ENCODE measurements at places on chromosomes 5 and 9.

DNA sequence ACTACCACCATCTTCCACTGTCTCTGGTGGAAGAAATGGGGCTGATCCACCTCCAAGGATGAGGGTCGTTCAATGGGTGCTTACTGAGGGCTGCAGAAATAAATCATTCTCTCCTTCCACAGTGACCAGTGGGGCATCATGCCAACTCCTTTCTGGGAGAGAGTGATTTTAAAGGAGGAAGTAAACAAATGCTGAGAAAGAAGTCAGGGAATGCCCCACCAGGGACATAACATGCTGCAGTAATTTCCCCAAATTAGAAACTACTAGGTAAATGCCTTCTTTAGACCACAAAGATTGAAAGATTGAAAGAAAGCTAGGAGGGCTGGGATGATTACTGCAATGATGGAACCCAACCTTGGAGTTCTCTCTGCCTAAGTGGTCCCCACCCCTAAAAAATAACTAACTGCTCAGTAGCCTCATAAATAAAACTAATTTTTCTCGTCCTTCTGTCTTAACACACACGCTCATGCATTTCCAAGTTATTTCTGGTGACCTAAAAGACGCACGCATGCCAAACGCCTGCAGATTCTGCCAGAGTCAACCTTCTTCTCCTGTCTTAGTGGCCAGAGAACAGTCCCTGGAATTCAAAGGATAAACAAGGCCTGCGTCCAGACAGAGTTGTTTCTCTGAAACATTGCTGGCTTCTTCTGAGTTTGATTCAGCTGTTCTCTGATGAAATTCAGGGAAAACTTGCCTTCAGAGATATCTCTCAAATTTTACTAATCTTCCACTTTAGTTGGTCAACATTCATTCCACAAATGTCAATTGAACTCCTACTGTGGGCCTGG, 250.0 kb downstream of the NR3C1 start:
- DNase-seq = no peak

GRCh38 chr5:113632996-113633395, 119.5 kb downstream of the YTHDC2 start:
- no peak for DNase-seq

DNA sequence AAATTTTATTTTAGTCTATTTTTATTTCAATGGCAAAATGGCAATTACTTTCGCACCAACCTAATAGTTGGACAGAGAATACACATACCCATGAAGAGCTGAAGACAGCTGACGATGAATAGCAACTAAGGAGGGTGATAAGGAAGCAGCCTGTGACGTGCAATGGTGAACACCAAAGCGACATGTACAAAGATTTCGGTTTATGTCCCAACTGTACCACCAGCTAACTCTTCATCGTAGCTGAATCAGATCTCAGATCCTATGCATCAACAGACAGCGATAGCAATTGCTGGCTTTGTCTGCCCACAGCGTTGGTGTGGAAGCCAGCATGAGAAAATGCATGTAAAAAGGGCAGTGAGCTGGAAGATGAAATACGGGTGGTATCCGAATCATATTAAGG, 130.6 kb upstream of the ANKH start:
- DNase-seq = no peak

GRCh38 chr5:105773241-105773640, 1897.5 kb downstream of the EFNA5 start:
- no peak for DNase-seq

DNA sequence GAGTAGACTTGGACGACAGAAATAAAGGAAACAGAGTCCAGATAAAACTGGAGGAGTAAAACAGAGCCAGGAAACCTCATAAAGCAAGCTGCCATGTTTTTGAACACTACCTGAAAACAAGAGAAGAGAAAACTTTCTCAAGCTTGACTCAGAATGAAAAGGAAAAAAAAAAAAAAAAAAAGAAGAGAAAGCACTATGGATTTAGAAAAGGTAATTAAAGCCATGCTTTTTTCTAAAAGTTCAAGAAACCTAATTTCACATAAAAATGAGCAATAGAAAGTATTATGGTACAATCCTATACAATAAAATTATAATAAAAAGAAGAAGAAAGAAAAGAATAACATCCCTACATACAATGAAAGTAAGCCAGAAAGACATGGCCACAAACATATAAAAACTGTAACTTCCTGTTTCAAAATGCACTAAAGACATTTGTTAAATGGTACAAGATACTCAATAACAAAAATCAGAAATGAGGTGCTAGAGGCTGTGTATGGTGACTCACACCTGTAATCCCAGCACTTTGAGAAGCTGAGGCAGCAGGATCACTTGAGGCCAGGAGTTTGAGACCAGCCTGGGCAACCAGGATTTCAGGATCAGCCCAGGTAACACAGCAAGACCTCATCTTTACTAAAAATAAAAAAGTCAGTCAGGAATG, 129.5 kb downstream of the SIL1 start:
- DNase-seq = no peak

DNA sequence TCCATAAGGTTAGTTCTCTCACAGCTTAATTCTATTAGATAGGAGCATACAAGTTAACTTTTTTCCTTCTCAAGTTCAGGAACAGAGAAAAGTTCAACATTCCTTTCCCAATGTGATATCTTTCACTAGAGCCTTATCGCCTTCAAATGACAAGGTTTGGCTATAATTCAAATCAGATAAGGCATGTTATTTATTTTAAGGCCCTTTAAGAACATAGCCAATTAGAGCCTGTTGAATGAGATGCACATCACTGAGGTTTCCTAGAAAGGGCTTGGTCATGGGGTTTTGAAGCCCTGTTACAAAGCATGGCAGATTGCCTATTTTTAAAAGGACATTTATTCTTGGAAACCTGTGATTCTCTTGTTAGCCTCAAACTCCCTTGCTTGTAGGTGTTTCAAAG, 123.4 kb downstream of the BASP1 start:
- DNase-seq = no peak
